Regular cardiac myocyte (primary cell): ENCODE measurements at places on chromosomes 5 and 9. TPM values are rescaled to one million over a fixed set of nuclear protein-coding genes. Genes with fewer than 3 reads are reported as not detected.

The GRPEL2 gene
- 15.8 and 27.0 TPM in 2 replicates for total RNA-seq

The CSF1R gene
- 0.56 and 0.58 TPM in 2 replicates for total RNA-seq

The FOCAD gene
- total RNA-seq, result 60.2 and 93.6 TPM in 2 replicates

The GLRA1 gene
- not detected in 2 replicates for total RNA-seq

The ADCY2 gene
- not detected in 2 replicates for total RNA-seq

The GABRP gene
- total RNA-seq, result under 0.01 TPM in 1 of 2 replicates, not detected in the other

The GDNF gene
- total RNA-seq, result 0.19 and 1.1 TPM in 2 replicates

The ZBTB43 gene
- total RNA-seq, result 9.6 and 11.7 TPM in 2 replicates
